Suppressor macrophage (primary cell): ENCODE measurements at places on chromosomes 7 and 10.

GRCh38 chr7:44398511-44398911, 73.1 kb upstream of the CAMK2B start:
- no peak for DNase-seq

DNA sequence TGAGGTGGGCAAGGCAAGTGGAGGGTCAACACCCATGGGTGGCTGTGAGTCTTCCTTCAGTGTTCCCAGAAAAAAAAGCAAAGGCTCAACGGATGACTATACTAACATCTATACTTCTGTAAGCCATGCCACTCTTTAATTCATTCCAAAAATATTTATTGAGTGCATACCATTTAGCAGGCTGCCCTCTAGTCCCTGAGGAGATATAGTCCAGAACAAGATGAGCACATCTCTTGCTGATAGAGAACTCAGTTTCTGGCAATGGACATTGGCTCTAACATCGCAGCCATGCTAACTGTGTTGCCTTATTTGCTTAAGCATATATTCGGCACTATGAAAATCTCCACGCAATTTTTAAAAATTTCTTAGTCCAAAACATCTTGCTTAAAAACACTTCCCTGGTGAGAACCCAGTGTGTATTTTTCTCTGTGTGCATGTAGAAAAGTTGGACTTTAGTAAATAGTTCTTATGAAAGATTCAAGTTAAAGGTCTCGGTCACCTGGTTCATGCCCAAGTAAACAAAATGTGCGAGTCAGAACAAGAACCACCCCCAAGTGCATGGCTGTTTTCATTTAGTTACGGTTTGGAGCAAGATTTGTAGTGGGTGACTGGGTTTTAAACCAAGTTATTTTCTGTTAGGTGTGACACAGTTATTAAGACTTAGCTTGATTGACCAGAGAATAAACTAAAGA, 69.8 kb downstream of the MET start:
- no peak for DNase-seq

- DNase-seq: no peak
These were observed 1264.5 kb upstream of the PHF14 start for GRCh38 chr7:9709216-9709615.

DNA sequence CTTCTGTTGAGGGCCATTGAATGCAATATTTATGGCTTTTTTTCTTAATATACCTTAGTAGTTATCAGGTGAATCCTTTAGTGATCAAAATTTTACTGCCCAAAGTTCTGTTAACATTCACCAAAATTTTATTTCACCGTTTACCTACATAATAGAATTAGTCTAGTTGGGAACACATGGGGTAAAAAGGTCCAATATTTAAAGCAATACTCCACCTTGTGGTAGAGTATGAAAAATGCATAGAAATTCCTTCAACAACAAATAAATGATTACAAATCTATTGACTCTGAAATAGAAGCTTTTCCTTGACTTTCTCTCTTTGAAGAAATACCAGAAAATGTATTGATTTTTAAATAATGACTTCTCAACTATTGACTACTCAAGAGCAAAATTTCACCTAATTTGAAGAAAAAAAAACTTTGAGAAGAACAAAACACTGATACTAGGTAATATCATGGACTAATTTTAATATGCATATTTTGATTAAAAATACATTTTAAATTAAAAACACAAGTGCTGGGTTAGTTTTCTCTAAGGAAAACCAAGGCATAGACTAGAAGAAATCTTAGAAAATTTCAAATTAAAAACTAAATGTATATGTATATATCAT, 43.3 kb downstream of the POLR1F start:
- peak; percentile 57 for DNase-seq

- peak; percentile 48 for DNase-seq
These were observed 45.3 kb upstream of the EN2 start for GRCh38 chr7:155412416-155413253.
